GM12892 (cell line): ENCODE measurements at places on chromosomes 3 and 15.

GRCh38 chr3:54653456-54654195 lies 274.2 kb downstream of the LRTM1 start:
- no peak for DNase-seq

DNA sequence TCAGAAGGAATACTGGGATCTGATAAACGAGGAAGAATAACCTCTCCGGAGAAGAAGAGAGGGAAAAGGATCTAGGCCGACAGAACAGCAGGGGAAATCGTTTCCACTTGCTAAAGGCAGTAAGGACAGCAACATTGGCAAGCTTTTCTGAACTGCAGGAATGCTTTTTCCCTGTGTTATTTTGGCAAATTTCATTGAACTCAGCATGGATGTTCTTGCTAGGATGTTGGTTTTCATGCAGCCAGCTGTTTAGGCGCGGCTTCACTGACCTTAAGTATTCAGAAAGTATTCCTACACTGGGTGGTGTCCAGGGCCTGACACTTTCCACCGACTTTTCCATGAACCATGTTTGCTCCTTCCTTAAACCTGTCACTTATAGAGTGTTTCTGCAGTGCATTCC lies 489.7 kb downstream of the CNTN3 start:
- no peak for DNase-seq

DNA sequence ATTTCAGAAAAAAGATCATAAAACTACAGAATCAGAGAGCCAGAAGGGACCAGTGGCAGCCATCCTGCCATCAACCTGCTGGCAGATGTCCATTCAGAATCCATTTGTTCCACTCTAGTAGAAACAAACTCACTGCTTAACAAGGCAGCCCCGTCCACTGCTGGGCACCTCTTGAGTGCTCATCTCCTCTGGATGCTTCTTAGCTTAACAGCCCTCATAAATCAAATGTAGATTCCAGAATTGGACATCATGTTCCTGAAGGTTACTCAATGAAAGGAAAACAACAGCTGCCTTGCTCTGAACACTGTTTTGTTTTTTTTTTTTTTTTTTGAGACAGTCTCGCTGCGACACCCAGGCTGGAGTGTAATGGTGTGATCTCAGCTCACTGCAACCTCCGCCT lies 37.3 kb downstream of the ABCC5 start:
- DNase-seq, result no peak

GRCh38 chr3:107236655-107237337 lies 140.4 kb upstream of the CCDC54 start:
- no peak for DNase-seq

DNA sequence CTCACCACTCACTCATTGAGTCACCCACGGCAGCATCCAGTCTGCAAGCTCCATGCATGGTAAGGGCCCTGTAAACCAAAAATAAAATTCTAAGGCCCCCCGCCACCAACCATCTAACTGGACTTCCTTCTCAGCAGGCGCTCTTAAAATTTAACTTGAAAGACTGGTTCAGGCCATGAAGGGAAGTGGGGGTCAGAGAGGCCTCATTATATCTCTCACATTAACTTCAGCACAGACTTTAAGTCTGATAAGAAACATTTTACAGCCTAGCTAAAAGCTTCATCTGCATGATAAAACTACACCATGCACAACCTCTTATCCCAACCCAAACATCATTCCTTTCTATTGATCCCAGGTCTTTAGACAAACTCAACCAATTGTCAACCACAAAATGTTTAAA lies 38.5 kb downstream of the FBLN2 start:
- no peak for DNase-seq

- no peak for DNase-seq
Measured at GRCh38 chr3:74435631-74436030, 178.8 kb downstream of the CNTN3 start.

DNA sequence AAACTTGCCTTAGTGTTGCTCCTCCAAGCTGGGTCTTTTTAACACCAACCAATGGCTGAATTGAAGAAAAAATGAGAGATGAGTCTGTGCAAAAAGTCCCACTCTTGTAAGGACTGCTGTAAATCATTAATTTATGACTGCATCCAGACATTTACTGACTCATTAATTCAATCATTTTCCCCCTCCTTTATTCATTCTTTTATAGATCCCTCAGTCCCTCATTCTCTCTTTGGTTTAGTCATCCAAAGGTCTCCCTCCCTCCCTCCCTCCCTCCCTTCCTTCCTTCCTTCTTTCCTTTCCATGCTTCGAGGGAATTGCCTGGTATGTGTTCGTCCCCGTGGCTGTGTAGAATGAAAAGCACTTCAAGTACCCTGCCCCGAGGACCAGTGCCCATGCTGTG lies 35.3 kb upstream of the MRPS22 start:
- DNase-seq, result no peak

- DNase-seq, result no peak
Measured at GRCh38 chr3:26293329-26293844, 329.2 kb upstream of the LRRC3B start.

- no peak for DNase-seq
Measured at GRCh38 chr3:194739498-194740284, 54.0 kb downstream of the FAM43A start.

DNA sequence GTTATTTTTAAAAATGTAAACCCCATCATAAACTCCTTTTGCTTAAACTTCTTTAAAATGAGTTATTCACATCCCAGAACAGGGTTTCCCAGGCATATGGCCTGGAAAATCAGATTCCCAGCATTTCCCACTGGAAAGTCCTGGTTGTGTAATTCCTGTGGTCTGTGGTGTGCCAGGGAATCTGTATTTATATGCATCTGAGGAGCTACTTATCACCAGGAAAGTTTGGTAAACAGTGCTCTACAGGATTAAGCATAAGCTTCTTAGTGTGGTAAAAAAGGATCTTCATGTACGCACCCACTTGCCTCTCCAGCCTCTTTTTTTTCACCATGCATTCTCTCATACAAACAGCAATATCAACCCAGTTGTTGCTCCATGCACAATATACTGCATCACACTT lies 28.2 kb downstream of the MEIS2 start:
- DNase-seq, result no peak

DNA sequence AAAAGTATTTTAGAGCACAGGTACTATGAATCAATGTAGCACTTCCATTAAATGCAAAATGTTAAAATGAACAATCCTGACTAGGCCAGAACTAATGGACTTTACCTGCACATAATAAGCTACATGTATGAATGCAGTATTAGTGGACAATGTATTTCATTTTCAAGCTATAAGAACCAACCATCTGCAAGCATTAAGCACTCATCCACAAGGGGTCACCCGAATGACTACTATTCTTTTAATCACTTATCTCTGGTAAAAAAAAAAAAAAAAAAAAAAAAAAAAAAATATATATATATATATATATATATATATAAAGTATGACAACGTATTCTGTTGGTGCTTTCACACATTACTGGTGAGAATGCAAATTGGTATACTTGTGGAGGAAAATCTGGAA lies 7.2 kb downstream of the HERC1 start:
- DNase-seq, result no peak

DNA sequence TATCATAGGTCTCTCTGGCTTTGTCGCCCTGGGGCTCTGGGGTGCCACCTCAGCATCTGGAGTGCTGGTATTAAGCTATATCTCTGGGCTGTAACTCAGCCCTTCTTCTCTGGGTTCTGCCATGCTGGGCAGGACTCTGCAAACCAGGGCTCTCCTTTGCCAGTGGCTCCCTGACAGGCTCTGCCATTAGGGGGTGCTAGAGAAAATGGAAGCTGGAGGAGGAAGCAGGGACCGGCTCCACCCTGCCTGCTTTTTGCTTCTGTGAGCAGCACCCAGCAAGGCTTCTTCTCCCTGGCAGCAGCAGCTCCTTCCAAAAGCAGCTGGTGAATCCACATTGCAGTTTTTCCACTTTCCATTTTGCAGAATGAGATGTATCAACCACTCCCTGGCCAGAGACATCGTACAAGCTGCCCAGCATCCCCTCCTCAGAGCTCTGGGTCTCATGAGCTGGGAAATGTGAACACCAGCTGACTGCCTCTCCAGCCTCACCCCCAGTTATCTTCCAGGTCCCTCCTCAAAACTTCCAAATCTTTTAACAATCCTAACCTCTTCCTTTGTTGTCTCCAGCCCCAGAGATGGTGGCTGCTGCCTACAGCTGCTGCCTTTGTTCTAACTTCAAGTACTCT lies 165.0 kb downstream of the ABHD5 start:
- DNase-seq, result no peak

GRCh38 chr3:190811775-190812480 lies 50.6 kb downstream of the GMNC start:
- DNase-seq, result no peak

DNA sequence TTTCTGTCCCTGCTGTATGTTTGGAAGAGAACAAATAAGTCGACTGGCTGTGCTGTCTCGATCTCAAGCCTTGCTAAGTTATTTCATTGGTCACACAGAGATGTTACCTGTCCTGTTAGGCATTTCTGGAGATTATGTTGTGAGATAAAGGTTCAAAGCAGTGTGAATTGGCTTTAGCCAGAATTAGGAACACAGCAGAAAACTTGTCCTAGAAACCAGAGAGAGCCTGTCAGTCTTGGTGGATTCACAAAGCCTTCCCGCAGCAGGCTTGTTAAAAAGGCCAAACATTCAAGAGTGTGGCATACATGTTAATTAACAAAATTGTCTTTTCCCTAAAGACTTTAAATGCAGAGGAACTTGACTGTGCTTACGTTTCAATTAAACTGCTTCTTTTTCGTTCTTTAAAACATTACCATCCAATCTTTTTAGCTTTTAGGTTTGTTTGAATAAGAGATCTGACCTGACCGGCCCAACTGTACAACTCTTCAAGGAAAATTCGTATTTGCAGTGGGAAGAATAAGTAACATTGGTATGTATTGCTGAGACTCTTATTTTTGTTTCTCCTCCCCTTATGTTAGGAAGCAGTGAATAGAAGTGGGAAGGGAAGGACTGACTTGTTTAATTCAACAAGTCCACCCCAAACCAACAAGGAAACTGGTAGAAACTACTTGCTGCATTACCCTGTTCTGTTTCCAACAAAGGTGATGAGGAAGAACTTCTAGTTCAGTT lies 25.2 kb downstream of the ABHD2 start:
- no peak for DNase-seq

- no peak for DNase-seq
Measured at GRCh38 chr15:52532427-52532826, 3.7 kb upstream of the MYO5A start.

GRCh38 chr3:13706886-13707285 lies 158.0 kb downstream of the FBLN2 start:
- no peak for DNase-seq

DNA sequence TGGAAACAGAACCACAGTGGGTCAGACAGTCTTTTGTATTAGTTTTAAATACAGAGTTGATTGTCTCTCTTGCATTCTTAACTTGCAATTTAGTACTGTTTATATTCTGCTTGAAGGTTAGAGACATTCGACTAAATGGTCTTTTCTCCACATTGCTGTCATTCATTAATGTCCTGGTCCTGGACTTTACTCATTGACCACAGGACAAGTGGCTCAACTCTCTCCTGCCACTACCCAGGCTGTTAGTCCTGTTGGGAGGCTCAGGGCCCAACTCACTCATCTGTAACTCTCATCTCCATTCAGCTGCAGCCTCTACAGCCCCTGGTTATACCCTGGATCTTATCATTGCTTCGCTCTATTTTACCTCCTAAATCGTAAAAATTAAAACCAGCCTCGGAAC lies 427.4 kb downstream of the LPP start:
- DNase-seq, result no peak

DNA sequence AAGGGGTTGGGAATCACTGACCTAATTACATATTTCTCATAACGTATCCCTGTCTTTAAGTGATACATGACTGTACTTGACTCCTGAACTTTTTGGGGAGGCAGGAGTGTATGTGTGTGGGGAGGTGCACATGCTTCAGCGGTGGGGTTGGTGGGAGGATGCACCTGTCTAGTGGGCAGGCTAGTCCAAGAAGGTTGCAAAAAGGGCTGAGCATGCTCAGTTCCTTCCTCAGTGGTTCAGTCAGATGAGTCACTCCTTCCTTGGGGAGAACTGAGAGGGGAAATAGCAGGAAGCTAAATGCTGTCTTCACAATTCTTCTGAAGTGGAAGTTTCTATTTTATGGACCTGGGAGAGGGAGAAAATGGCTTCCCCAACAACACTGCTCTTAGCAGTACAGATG lies 24.6 kb upstream of the AP4E1 start:
- no peak for DNase-seq

- DNase-seq, result no peak
Measured at GRCh38 chr3:42042747-42043098, 48.4 kb upstream of the TRAK1 start.

DNA sequence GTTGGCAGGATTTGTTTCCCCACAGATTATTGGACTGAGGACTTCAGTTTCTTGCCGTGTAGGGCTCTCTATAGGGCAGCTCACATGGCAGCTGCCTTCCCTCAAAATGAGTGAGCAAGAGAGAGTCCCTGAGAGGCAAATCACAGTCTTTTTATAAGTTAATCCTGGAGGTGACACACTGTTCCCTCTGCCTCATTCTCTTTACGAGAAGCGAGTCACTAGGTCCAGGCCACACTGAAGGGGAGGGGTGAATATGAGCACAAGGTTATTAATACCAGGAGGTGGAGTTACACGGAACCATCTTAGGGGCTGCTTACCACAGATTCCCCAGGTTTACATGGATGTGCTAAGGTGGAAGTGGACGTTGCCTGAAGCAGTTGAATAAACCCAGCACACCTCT lies 77.0 kb downstream of the LPP start:
- no peak for DNase-seq

GRCh38 chr3:150068440-150069153 lies 97.9 kb upstream of the PFN2 start:
- no peak for DNase-seq

DNA sequence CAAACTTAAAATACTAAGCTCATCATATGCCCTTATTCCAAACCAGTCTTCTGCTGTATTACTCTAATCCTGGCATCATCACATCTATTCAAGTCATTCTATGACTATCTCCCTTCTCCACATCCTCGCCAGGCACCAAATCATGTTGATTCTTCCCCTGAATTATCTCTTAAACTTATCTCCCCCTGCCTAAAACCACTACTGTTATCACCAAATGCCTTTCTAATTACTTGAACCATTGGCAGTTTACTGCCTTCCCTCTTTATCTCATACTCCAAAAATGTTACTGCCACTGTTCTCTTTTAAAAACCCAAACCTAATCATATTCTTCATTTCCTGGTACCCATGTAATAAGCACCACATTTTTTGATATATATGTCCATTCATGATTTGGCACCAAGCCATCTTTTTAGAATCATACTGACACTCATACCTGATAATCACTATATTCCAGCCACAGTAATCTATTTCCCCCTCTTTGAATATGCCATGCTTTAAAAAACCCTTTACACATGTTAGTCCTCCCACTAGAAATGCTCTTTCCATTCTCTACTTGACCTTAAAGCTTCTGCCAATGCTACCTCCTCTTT lies 126.8 kb downstream of the PEAK1 start:
- no peak for DNase-seq

DNA sequence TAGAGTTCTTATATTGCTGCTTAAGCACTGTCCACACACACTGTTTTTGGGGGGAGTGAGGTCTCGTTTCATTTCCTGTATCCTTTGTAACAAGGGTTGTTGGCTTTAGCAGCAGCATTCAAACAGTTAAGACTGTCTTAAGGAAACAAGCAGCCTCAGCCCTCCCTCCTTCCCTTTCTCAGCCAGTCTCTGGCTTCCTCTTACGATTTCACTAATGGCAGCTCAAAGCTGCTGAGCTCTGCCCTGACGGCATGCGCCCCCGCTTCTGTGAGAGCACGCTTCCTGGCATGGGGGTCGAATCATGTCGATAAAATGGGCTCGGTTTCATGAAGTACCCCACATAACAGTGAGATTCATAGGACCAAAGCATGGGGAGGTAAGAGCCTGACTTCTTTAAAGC lies 105.0 kb downstream of the KLHL25 start:
- no peak for DNase-seq

- DNase-seq, result no peak
Measured at GRCh38 chr3:59981377-59981776, 931.6 kb upstream of the CFAP20DC start.
